ENCODE measurements at places on chromosomes 1 and 21.

DNA sequence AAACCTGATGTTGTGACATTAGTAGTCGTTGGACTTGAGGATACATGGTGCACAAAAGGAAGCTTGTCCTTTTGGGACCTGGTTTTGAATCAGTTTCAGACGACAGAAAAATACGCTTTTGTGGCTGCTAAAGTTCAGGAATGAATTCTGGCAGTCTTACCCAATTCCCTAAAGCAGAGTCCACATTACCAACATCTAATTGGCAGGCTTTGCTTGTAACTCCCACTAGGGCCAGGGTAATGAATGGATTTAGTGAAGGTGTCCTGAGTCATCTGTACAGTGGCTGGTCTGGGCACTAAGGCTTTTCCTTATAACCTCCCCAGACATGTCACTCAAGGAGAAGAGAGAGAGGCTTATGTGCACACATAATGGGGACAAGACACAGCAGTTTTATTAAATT, 66.2 kb upstream of the RNPC3 start:
- no peak for DNase-seq

DNA sequence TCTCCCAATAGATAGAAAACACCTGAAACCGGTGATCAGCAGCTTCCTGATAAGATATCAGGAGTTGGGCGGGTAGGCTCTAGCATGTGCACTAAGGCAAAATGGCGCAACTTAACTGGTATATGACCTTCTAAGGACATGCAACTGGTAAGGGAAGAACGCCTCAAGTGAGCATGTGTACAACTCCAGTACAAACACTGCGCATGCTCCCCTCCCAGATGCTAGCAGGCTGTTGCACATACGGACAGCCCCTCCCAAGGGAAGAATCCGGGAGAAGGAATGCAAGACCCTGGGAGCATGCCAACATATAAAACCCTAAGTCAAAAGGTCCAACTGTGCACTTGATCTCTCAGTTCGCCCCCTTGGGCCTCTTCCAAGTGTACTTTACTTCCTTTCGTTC, 110.8 kb downstream of the TSEN15 start:
- DNase-seq: no peak

DNA sequence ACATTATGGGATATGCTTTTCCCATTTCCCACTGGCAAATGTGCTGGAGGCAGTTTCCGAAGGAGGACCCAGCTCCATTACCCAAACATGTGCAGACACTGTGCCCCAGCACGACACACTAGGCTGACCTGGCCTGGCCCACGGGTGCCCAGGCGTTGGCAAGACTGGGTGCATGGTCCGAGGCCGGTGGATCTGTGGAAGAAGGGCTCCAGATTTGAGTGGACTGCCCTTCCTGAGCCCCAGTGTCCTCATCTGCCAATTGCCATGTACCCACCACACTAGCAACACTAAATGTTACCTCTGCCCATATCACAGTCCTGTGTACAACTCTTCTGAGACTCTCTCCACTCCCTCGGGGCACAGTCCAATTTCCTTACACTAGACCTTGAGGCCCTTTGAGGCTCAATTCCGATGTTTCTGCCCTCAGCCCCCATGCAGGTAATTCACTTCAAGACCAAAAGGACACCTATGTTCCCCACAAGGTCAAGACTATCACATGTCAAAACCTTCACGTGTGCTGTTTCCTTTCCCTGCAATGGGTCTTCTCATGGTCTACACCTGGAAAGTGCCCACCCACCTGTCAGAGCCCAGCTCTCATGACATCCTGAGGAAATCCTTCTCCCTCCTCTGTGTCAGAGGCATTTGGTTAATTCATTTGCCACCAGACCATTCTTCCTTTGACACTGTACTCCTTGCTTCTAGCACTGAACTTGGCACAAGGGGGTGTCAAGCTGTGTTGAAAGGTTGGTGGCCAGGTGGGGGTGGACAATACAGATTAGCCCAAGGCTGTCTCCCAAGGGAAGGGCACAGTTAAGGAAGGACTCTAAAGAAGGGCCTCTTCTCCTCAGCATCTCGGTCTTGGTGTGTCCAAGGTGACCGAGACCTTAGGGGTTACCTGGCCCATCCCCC, 124.9 kb downstream of the DMRTB1 start:
- DNase-seq: no peak

GRCh38 chr1:30778154-30778978, 20.8 kb upstream of the LAPTM5 start:
- DNase-seq: no peak

GRCh38 chr1:53066488-53066887, 4.5 kb downstream of the PODN start:
- no peak for DNase-seq

DNA sequence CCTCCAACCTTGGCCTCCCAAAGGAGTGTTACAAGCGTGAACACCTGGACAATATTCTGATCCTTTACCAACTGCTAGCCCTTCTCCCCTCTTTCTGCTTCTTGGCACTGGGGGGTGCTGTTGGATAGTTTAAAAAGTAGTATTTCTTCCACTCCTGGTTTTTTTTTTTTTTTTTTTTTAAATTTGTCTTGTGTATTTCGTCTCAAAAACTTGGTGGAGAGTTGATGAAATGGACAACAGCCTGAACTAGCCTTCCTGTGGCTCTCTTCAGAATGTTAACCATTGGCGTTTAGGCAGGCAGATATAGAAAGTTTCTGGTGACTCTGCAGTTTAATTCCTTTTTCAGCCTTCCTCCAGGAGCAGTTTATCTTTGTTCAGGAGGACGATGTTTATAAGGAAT, 69.7 kb upstream of the USP24 start:
- no peak for DNase-seq

- no peak for DNase-seq
These were observed 43.4 kb downstream of the RALGPS2 start for GRCh38 chr1:178768423-178768822.

- DNase-seq: no peak
These were observed 94.0 kb upstream of the NGF start for GRCh38 chr1:115432061-115432460.

GRCh38 chr1:184771190-184771691, 16.6 kb upstream of the EDEM3 start:
- DNase-seq: no peak

DNA sequence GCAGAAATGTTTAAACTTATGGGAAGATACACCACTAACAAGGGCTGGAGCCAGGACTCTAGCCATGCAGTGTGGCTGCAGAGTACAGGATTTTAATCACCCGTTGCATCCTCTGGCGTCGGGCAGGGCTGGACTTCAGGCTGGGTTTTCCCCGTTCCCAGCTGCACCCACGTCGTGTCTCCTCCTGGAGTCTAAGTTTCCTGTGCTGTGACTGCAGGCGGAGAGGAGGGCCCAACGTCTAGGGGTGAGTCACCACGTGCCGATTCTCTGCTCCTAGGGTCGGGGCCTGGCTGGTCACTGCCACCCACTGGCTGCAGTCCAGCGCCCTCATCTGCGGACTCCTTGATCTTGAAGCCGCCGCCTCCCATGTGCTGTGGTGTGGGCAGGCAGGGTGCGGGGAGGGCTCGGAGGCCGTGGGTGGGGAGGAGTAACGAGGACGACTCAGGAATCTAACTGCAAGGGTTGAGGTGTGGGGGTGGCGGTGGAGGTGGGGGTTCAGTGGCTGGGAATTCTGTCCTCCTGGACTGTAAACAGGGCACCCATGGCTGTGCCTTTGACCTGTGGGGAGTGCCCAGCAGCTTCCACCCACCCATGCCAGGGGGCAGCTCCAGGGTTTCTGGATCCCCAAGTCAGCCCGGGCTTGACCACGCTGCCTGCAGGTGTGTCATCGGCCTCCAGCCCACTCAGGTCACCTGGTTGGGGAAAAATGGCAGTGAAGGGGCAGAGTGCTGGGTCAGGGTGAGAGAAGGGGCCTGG, 77.8 kb downstream of the ALPL start:
- DNase-seq: no peak

GRCh38 chr1:163837206-163837605, 515.5 kb downstream of the NUF2 start:
- no peak for DNase-seq
